AG20443 (cell line): ENCODE measurements at places on chromosomes 13 and 19.
A peak's percentile ranks its signal among the peaks of the same experiment; 100 is the strongest.

DNA sequence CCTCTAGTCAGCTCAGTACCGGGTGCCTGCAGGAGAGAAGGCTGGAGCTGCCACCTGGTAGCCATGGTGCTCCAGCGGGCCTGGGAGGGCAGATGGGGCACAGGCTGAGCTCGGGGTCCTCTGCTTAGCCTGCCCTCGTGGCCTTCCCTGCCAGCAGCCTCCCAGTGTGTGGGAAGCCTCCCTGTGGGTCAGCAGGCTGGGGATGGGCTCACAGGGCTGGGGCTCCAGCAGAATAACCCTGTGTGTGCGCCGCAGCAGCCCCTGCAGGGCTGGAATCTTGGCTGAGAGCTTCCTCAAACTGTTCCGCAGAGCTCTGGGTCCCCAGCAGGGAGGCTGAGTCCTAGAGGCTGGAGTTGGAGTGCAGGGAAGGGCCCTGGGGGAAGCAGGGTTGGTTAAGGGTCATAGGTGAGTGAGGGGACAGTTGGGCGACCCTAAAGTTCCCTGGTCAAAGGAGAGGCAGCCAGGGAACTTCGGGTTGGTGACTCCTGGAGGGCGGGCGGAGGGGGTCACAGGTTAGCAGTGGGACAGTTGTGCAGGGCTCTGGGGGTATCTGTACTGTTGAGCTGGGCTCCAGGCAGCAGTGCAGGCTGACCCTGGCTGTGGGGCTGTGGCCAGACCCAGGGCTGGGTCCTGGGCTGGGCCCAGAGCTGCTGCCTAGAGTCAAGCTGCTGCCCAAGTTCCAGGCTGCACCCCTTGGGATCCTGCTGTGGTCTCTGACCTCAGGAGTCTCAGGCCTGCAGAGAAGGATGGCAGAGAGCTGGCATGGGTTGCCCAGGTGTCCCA lies 14.0 kb downstream of the ARHGAP33 start:
- DNase-seq, result no peak

- no peak for DNase-seq
Measured at GRCh38 chr13:79427883-79428282, 21.8 kb upstream of the RBM26 start.

DNA sequence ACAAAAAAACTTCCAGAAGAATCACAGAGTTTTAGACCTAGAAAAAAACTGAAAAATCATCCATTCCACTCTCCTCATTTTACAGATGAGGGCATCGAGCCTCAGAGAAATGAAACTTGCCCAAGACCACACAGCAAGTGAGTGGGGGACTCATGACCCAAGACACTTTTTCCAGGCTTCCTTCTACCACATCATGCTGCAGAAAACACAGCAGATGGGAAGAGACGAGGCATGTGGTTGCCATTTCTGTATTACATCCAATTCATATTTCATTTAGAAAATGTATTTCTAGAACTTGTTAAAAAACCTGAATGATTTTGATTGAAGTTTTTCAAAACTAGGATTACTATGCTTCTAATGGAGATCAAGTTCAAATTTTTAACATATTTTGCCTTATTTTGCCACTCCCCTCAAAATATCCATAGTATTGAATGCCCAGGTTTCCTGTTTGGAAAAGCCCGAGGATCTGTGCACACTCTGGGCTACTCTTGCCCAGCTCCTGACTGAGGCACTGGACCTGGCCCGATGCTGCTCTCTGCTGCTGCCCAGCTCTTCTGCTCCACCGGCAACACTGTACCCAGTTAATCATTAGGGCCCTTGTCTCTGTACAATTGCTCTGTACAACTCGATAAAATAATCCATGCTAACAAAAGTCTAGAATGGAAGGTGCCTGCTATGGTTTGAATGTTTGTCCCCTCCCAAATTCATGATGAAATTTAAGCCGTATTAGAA lies 157.4 kb downstream of the EFNB2 start:
- no peak for DNase-seq

DNA sequence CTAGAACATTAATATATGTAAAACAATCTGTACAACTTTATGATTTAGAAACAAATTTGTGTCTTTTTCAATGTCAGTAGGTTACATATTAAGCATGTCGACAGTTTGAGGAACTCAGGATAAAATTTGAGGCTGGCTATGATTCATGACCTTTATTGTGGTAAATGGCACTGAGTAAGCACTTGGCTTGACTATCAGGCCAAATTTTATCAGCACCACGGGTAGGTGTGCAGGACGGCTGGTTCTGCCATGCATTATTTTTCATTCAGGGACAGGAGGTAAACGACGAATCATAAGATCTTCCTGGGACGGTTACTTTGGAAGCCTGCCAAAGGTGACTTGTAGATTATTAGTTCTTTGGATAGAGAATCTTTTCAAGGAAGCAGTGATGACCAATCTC lies 19.9 kb upstream of the CYP4F8 start:
- no peak for DNase-seq

DNA sequence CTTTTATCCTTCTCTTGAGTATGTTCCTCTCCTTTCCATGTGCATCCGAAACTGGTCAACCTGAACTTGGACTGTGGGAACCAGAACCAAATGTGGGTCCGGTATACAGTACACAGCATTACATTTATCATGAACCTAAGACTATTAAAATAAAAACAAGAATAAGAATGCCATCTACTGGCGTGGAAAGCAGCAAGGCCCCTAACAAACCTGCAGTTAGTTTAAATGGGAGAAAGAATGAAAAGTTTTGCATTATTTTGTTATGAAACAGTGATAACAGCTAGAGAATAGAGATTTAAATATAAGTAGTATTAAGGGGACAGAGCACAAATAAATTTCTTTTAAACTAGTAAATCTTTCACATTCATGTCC lies 159.5 kb downstream of the RBM26 start:
- no peak for DNase-seq

DNA sequence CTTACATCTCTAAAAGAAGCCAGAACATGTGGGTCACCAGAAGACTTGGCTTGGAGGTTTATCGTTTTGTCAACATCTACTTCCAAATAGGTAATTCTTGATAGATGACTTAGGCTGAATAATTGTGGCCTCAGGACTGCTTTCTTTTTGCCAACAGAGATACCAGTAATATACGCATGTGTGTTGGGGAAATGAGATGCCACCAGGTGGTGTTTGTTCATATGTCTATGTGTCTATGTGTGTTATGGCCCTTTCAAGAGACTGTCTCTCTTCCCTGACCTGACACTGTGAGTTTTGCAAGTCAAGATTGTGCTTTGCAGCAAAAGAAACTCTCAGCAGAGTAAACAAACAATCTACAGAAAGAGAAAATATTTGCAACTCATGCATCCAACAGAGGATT lies 31.6 kb upstream of the METTL21C start:
- no peak for DNase-seq

GRCh38 chr13:19058566-19058965 lies 123.1 kb downstream of the TUBA3C start:
- DNase-seq, result peak; percentile 2

GRCh38 chr13:70769817-70770216 lies 661.6 kb upstream of the KLHL1 start:
- no peak for DNase-seq

GRCh38 chr13:87827479-87827878 lies 156.3 kb downstream of the SLITRK5 start:
- DNase-seq, result peak; percentile 8

GRCh38 chr13:50866817-50867636 lies 23.5 kb upstream of the DLEU7 start:
- DNase-seq, result no peak

DNA sequence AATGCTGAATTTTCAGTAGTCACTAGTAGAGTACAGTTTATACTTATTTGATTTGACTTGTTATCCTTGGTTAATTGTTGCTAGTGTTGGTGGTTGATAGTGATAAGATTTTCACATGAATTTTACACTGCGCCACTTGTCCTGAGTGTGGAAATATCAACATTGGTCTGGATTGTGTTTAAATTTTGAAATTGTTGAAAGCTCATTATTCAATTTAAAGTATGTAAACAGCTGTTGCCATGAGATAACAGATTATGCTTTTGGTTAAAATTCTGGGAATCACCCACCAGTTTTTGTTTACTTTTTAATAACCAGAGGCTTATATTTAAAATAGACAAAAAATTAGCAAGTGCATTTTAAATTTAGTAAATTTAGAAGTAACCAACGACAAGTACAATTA lies 12.3 kb upstream of the TNFSF13B start:
- DNase-seq, result no peak

- DNase-seq, result no peak
Measured at GRCh38 chr13:110270507-110270906, 36.5 kb downstream of the COL4A1 start.

- DNase-seq, result no peak
Measured at GRCh38 chr13:30113551-30113950, 193.8 kb downstream of the KATNAL1 start.

DNA sequence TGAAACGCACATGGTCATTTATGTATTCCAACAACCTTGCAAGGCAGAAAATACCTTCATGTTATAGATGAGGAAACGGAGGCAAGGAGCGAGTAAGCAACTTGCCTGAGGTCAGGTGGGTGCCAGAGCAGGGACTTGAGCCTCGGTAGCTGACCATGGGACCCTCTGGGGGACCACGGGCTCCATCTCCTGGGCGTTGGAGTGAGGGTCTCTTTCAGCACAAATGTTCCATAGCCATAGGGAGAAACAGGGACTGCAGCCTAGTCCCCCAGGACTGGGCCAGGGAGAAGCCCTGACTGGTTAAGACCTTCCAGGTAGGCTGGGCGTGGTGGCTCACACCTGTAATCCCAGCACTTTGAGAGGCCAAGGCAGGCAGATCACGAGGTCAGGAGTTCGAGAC lies 38.4 kb upstream of the ADGRE5 start:
- DNase-seq, result no peak

GRCh38 chr13:91739751-91740150 lies 341.3 kb downstream of the GPC5 start:
- no peak for DNase-seq

DNA sequence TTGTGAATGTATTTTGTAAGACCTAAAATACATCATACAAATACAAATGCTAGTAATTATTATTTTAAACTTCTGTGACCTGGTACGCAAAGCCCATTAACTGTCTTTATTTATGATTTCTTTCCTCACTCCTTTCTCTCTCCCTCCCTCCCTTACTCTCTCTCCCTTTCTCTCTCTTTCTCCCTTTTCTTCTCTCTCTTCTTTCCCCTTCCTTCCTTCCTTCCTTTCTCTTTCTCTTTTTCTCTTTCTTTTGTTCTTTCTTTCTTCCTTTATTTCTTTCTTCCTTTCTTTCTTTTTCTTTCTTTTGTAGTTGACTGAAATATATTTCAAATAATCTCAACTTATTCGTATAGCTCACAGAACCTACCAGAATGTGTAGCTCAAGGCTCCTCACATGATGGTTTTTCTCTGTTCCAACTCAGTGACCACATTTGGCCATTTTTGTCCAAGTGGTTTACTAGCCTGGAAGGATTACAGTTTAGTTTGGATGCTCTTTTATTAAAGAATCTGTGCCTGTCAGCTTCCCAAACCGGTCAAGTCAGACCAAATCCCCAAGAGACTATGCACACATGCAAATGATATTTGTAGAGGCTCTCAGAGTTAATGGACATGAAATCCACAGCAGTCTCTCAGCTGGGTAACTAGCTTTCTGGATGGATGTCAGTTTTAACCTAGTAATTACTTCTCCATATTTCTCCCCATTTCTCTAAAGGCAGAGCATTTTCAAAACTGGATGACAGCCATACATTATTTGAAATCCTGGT lies 71.7 kb downstream of the POSTN start:
- DNase-seq, result peak; percentile 73

DNA sequence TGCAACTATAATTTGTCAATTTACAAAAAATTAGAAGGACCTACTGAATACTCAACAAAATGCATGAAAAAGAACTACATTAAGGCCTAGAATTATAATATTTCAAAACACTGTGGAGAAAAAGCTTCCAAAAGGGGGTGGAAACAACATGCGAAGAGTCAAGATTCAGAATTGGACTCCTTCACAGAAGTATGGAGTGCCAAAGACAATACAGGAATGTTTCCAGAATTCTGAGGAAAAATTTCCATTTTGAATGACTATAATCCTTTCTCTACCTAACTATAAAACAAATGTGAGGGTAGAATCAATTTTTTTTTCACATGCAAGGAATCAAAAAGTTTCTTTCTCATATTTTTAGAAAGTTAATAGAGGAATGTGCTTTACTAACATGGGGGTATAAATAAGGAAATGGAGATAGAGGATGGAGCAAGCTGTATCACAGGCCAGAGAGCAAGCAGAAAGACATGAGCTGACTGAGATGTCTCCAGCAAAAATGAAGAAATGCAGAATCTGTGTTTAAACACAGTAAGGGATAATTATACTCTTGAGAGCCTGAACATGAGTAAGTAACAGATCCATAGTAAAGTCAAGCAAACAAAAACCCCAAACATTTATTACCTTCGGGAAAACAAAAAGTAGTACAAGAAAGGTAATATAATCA lies 39.5 kb upstream of the SMAD9 start:
- no peak for DNase-seq

- DNase-seq, result no peak
Measured at GRCh38 chr19:41442473-41443355, at the start of gene ERICH4. Gene ERICH4 (plus strand): TSS chr19:41443156. CDS start chr19:41443170, 14 bp downstream.

GRCh38 chr13:27117158-27117557 lies 54.5 kb downstream of the USP12 start:
- no peak for DNase-seq

DNA sequence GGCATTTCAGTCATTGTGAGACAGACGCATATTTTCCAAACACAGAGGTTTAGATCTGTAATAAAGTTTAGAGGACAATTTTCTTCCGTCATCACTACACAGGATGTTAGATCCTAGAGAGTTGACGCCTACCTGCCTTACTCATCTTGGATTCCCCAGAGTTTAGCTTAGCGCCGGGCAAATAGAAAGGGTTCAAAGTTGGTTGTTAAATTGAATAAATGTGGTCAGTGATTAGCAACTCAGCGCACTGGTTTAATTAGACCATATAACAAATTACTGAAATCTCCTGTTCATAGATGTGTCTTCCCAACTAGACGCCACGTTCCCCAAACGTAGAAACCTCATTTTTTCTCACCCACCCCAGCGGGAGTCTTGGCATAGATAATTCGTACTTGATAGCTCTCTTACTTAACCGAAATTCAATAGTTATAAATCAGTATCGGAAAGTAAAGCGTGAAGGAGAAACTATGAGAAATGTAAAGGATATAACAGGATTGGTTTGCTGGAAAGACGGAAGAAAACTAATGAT lies 726 bp upstream of the UFM1 start:
- peak; percentile 25 for DNase-seq

GRCh38 chr13:51827254-51827653 lies 17.7 kb downstream of the TMEM272 start:
- DNase-seq, result no peak

DNA sequence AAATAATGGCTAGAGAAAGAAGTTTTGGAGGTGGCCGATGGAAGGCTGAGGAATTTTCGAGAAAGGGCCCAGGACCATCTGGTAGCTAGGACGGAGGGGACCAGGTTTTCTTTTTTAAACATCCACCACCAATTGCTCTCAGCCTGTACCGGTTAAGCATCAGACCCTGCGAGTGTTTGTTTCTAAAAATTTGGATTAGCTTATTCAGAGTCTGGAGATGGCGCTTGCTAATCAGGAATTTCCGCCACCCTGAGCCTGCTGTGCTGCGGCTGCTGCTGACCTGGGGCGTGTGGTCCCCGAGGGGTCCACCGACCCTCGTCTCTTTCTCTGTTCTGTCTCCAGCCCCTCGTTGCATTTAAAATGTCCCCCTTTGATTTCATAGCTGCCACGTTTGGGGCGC lies 2.0 kb downstream of the UHRF1 start:
- DNase-seq, result no peak
